ENCODE measurements at places on chromosomes 12 and 14.

DNA sequence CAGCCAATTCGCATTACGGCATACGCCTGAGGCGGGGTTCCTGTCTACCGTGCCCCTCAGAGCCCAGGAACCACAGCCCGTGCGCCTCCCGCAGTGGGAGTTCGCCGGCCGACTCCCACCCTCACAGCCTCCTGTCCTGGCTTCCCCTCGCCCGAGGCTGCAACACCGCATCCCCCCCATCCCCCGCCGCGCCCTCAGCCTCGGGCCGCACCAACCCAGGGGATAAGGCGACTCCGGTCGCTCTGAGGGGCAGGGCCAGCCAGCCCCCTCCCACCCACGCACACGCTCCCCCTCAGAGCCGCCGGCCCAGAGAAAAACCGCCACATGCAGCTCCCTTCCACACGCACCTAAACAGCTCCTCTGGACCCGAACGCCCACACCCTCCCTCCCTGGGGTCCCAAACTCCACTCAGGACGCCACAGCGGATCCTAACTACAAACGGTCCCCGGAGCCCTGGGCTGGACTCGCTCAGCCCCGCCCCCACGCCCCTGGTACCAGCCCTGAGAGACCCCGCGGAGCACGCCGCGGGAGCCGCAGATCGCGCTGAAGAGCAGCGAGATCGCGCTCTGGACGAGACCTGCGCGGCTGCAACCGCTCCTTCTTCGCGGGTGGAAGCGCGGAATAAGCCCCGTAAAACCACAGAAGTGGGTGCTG lies at the start of gene C14orf39:
Gene C14orf39, minus strand, starts transcription at position 466 of the 654 bp plus-strand sequence. CDS start 985 bp downstream, outside the sequence.
- DNase-seq, result no peak

- DNase-seq, result no peak
These were observed 182.1 kb downstream of the CHST11 start for GRCh38 chr12:104638851-104639240.

GRCh38 chr14:52790011-52790755 lies 1.2 kb downstream of the GNPNAT1 start:
- DNase-seq, result no peak

GRCh38 chr12:92370828-92371227 lies 225.2 kb upstream of the BTG1 start:
- DNase-seq, result no peak

GRCh38 chr12:53060064-53060720 lies 10.3 kb downstream of the TNS2 start:
- no peak for DNase-seq

DNA sequence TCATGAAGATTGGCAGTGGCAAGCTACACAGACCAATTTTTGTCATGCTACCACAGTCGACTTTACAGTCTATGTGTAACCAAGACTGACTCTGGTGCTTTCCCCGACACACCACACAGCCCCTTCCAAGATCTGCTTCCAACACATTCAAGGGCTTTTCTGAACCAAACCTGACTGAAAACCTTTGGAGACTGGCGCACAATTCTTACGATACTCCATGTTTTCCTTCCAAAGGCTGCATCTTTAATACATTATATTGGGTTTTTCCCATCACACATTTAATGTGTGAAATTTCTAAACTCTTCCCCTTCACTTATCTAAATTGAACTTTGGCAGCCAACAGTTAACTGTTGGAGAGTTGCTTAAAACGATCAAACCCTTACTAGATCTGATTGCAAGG lies 127.7 kb upstream of the SOX5 start:
- DNase-seq, result no peak

GRCh38 chr12:38761636-38762342 lies 143.6 kb downstream of the CPNE8 start:
- no peak for DNase-seq

DNA sequence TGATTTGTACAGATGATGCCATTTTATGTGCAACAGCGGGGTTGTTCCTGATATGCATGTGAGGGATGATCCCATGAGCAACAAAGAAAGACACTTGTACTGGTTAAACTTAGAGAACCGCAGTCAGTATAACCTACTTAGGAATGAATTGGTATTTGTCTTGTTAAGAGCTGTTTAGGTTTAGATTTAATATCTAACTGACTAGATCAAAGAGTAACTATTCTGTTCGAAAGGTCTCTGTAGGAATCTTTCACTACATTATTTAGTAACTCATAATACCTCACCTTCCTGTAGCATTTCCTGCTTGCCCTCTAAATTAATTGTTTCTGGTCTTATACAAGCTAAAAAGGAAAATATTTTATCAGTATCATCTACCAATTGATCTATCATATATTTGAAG lies 350.4 kb downstream of the TRHDE start:
- no peak for DNase-seq

DNA sequence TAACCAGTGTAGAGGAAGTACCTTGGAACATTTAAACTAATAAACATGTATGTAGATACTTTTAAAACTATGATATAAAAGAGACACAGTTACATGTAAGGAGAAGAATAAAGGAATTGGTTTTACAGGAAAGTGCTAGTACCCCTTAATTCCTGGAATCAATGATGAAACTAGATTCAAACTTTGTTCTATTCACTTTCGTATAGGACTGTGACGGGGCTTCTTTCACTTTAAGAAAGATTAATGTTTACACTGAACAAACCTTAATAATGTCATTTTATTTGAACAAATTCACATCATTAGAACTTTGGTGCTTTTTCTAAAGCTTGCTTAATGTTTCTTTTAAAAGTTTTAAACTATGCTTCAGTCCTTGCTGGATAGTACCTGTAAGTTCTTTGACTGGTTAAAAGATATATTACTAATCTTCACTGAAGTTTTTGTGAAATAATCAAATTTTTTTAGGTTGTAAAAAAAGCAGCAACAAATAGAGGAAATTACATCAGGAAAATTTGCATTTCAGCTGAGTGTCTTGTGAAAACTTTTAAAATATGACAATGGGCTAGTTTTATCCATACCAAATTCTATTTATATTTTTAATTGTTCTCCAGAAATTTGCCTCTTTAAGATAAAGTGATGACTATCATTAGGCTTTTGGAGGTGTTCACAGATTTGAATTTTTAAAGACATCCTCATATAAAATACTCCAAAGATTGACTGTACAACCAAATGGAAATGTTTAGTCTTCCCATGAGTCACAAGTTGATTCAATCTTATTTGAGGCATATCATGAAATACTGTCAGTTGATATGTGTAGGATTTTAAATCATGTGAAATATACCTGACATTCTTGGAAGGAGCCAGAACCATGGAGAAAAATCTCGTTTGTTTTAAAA lies 36.2 kb downstream of the PAPOLA start:
- DNase-seq, result peak; percentile 4

DNA sequence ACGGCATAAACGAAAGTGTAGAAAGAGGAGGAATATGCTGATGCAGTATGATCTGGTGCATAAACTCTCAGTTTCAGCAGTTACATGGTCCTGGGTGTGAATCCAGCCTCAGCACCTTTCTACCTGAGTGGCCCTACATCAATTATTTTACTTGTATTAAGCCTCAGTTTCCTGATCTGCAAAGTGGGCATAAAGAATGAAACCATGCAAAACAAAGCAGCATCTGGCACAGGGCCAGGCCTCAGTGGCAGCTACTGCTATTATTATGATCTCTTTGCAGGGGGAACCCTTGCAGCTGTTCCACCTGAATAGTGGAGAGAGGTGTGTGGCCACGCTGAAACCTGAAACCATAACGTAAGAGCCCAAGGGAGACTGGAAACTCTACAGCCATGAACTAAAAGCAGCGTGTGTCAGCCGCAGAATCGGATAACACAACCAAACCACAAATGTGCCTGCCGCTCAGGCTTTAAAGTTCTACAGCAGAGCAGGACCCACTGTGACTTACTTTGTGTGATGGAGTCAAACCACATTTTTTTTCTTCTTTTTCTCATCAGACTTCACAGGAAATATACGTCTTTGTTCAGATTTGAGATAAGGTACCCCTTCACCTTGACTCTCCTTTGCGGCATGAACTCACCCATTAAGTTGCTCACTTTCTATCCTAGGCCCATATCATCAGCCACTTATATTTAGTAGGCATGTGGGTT lies 29.2 kb upstream of the FOS start:
- DNase-seq, result no peak

GRCh38 chr12:122052285-122052684 lies 26.3 kb upstream of the MLXIP start:
- no peak for DNase-seq

DNA sequence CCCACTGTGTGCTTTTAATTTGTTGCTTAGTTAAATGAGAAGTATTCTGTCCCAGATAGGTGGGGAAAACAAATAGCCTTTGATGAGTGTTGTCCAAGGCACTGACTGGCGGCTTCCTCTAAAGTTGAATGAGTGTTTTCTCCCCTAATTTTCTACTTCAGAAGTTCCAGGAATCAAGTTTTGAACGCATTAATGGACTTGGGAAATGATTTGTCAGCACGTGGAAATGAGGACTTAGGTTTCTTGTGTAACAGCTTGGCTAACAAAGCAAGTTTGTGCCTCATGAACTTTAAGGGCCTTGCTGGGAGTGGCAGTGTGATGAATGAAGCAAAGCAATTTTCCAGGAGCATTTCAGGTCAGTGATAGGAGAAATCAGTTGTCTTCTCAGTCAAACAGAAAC lies 56.9 kb downstream of the LIN52 start:
- no peak for DNase-seq

GRCh38 chr14:101054671-101055070 lies 151.1 kb upstream of the RTL1 start:
- DNase-seq, result no peak

DNA sequence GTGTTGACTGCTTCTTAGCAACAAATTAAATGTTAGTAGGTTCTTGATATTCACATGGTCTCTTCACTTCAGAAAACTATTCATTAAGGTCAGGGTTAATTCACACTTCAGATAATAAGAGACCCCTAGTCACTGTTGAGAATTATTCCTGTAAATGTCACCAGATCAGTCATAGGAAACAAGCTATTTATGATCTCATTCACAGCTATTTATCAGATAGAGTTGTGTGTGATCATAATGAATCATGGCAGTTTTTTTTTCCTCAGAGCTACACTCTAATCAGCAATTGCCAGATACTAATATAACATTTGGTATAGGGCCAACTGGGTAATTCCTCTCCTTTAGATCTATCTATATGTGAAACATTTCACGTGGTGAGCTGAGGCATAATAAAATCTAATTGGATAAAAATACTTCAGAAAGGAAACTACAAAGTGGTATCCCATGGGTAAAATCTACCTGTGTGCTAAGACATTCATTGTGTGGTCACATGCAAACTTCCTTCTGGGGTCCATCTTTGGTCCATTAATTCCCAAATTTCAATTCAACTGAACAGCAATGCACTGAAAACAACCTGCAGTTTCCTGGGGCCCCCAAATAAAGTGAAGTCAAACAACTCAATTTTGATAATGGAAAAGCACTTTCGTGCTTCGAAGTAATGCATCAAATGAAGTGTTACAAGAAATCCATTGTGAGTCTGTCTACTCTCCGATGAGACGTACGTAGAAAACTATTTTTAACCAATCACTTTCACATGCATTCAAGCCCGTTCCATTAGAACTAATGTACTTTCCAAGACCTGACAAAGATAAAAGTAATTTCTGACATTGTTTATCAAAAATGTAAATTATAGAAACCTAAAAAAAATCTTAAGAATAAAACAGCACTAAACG lies 197.0 kb downstream of the ACSS3 start:
- DNase-seq, result no peak

DNA sequence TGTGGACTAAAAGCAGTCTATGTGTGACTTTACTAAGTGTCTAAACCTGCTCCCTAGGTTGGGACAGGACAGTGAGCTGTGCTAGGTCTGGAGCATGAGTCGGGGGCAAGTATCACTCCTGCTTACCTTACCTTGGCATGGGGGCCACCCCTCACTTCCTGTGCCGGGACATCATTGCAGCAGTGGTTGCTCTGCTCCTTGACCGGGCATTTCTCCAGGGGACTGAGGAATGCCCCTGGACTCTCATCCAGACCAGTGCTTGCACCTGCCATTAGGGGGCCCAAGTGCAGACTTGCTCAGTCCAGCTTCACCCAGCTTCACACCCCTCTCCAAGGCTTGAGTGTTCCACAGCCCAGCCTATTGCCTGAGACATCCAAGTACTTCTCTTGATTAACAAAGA lies 84.7 kb upstream of the NELL2 start:
- no peak for DNase-seq

DNA sequence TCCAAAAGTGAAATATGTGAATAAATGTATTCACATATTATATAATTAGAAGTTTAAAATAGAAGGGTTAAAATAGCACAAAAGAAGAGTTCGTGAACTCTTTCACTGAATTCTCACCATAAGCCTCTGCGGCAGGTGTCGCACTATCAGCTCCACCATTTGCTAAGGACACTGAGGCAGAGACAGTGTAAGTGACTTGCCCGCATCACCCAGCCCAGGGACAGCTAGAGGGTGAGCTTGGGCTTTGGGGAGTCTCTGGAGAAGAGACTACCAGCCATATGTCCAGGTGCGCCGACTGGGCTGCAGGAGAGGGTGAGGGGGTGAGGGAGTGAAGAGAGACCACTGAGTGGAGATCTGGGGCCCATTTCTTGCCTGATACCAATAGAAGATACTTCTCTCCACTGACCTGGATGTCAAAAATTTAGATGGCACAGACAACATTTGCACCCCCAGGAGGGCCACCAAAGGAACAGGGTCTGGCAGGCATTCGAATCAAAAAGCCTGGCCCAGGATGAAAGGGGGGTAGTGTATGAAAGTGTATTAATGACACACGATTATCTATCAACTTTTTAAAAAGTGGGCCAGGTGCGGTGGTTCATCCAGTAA lies 28.5 kb downstream of the FAIM2 start:
- DNase-seq, result no peak

GRCh38 chr12:108491256-108491655 lies 23.8 kb upstream of the FICD start:
- no peak for DNase-seq

- DNase-seq, result no peak
These were observed 152.6 kb upstream of the NOS1 start for GRCh38 chr12:117514016-117514415.

DNA sequence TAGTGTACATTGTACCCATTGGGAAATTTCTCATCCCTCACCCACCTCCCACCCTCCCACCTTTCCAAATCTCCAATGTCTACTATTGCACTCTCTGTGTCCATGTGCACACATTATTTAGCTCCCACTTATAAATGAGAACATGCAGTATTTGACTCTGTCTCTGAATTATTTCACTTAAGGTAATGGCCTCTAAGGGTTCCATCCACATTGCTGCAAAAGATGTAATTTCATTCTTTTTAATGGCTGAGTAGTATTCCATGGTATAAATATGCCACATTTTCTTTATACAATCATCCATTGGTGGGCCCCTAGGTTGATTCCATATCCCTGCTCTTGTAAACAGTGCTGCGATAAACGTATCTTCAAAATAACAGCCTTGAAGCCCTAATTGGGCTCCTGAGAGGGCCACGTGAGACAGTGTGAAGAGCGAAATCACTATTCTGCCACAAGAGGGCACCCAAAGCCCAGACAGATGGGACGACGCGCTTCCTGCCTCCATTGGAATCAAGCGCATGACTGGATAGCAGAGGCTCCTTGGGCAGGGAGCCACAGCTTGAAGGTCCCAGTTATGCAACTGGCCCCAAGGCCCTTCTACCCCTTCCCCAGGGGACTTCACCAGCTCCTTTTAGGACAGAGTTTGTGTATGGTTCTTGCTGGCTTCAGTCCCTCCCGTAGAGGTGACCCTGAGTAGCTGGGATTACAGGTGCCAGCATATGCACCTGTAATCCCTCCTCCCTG lies 21.3 kb upstream of the CD27 start:
- peak; percentile 56 for DNase-seq

Measured in Panc1 (cell line).